Foreskin keratinocyte (primary cell): ENCODE measurements at places on chromosomes 5 and 9. TPM values are rescaled to one million over a fixed set of nuclear protein-coding genes. Genes with fewer than 3 reads are reported as not detected.

DNA sequence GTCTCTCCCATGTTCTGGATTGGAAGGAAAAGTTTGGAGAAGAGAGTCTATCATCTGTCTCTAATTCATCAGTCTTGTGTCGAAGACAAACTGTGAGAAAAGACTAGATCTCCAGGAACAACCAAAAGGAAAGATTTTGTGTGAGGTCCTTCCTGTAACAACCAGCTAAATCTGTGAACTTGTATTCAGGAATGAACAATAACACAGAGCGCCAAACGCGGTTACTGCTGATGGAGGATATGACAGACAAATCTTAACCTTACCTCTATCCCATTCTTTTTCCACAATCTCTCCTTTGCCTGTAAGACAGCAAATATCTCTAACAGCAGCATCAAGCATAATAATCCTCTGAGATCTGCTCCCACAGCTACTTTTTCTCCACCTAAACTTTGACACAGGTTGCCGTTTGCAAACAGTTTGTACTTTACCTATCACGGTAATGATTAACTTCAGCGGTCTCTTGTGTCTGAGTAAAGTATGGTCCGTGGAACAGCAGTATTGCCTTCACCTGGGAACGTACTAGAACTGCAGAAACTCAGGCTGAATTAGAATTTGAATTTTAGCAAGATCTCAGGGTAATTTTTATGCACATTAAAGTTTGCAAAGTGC, 387.6 kb downstream of the ELAVL2 start:
- DNase-seq = no peak

GRCh38 chr9:23543419-23543818, 282.6 kb downstream of the ELAVL2 start:
- peak; percentile 46 for DNase-seq

The PCA3 gene
- total RNA-seq = not detected in 2 replicates

The OR1B1 gene
- not detected in 2 replicates for total RNA-seq

The EPB41L4A gene
- total RNA-seq = 2.5 and 9.3 TPM in 2 replicates
